Stimulated activated CD4-positive, alpha-beta T cell treated with anti-CD3 and anti-CD28 coated beads, Interleukin-1b, Interleukin-23, amount 100 ng/mL, for 24 hours (primary cell): ENCODE measurements at places on chromosomes 16 and 17.

DNA sequence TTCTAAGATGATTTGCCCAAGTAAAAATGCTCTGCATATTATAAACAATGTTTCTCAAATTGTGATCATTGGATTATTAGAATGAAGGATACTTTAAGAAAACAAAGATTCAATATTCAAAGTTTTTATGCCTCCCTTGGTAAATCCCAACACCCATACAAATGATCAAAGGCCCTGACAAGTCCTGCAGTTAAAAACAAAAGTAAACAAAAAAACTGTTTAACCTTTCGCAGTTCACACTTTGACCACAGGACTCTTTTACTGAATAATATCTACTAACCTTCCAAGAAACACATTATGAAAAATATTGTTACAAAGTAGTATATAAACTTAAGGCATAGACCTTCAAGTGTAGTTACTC is 365.9 kb upstream of the ZFHX3 start:
- no peak for DNase-seq

GRCh38 chr16:55588799-55589198 is 22.3 kb downstream of the CAPNS2 start:
- DNase-seq, result no peak

DNA sequence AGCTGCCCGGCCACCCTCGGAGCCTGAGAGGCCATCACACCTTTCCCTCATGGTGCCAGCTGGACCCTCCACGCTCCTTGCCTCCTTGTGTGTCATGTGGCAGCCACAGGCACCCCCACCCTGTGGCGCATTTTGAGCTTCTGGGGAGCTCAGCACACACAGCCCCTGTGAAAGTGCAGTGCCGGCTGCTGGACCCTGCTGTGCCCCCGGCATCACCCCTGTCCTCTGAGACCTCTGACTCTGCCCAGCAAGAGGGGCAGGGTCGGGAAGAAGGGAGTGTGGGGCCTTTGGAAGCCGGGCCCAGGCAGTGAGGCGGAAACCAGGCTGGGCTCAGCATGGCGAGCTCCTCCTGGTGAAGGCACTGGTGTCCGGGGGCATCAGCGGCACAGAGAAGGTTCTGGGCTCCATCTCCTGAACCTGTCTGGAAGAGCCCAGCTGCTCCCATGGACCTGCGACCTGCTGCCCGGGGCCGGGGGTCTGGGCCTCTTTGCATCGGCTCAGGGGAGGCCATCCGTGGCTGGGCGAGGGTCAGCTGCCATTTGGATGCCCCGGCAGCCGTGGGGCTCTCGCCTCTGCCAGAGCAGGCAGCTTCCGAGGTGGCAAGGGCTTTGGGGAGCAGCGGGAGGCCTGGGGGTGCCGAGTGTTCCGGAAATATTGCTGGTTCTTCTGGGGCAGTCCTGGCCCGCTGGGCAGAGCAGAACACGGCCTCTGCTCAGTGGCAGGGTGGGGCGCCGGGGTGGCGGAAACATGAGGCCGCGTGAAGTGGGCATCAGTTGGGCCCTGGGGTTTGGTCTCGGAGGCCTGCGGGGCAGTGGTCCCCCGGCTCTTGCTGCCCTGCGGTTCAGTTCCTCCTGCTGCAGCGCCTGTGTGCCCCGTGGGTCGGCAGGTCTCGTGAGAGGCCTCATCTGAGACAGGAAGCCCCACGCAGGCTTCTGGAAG is 17.9 kb downstream of the CENPX start:
- no peak for DNase-seq

- no peak for DNase-seq
These were observed 14.9 kb downstream of the BANP start for GRCh38 chr16:87966064-87966645.

DNA sequence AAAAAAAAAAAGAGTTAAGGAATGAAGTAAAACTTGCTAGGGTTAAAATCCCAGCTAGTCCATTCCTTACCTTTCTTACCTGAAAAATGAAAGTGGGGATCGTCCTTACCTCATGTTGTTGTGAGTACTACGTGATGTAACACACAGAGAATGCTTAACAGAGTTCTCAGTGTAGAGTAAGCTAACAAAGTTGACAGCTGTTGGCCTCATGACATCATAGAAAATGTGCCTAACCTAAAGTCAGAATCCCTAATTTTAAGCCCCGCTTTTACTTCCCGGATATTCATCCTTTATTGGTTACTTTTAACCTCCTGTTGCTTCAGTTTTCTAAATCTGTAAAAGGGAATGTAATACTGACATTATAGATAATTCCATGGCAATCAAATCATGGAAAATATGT is 505.8 kb upstream of the HSBP1 start:
- no peak for DNase-seq

- DNase-seq, result peak; percentile 55
These were observed at the start of gene BMERB1 for GRCh38 chr16:15434425-15435215. Gene BMERB1, plus strand, starts transcription at chr16:15434588. Its CDS starts 66 bp downstream, at chr16:15434654.

GRCh38 chr17:58783380-58783779 is 27.7 kb downstream of the PPM1E start:
- no peak for DNase-seq

GRCh38 chr17:40287159-40287493 is 553 bp upstream of the CDC6 start:
- no peak for DNase-seq

DNA sequence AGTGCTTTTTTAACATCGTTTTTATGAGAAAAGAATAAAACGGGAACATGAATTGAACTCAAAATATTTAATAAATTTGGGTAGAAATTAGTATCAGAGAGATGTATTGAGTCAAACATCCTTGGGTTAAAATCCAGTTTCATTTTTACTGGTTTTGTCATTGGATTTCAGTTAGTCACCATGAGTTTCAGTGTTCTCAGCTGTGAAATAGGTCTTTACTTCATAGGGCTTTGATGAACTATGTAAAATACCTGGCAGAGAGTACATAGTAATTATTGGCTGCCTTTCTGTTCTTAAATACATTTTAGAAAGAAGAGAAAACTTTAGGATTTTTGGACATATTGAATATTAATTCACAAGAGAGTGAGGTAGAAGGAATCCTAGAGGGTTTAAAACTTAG is 105.8 kb downstream of the TANC2 start:
- DNase-seq, result no peak

GRCh38 chr16:16122264-16122663 is 101.0 kb downstream of the ABCC6 start:
- no peak for DNase-seq

- DNase-seq, result no peak
These were observed 39.0 kb downstream of the NLRP1 start for GRCh38 chr17:5545051-5545987.

- no peak for DNase-seq
These were observed 44.0 kb downstream of the SPOP start for GRCh38 chr17:49633762-49634484.

GRCh38 chr17:39926588-39927100 is 757 bp downstream of the ORMDL3 start:
- no peak for DNase-seq

DNA sequence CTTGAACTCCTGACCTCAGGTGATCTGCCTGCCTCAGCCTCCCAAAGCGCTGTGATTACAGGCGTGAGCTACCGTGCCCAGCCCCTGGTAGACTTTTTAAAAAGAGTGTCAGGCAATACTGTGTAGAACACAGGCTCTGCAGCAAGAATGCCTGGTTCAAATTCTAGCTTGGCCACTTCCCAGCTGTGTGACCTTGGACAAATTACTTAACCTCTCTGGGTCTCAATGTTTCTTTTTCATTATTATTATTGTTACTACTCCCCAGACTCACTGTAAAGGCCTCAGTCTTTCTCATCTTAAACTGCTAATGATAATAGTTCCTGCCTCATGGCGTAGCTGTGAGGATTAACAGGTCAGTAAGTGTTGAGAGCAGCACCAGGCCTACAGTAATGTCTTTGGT is 114.3 kb downstream of the LITAF start:
- no peak for DNase-seq

DNA sequence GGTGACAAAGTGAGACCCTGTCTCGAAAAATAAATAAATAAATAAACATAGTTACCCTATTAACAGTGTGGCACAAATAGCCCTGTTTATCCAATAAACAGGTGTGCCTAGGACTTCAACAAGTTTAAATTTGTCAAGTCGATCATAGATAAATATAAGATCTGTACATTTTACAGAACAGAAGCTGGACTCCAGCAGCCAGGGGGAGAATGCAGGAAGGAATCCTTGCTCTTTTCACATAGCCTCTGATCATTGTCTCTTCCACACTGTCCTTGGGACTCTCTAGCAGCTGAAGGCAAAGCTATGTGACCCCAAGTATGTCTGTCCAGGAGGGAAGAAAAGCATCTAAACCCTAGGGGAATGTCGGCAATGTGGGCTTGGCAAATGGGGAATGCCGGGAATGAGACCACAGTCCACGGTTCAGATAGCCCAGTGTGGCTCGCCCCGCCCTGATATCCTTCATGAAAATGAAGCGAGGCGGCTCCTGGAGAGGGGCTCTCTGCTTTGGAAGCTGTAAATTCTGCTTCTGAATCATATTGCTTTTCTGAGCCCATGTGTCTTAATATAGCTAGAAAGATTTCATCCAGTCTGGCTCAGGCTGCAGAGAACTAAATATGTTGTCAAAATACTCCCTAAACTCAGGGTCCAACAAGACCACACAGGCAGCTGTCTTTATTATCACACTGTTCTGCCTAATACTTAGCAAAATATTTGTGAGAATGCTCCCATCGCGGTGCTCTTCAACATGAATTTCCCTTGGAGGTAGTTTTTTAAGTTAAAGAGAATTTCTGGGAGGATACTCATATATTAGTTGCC is 24.9 kb upstream of the GRB2 start:
- no peak for DNase-seq

DNA sequence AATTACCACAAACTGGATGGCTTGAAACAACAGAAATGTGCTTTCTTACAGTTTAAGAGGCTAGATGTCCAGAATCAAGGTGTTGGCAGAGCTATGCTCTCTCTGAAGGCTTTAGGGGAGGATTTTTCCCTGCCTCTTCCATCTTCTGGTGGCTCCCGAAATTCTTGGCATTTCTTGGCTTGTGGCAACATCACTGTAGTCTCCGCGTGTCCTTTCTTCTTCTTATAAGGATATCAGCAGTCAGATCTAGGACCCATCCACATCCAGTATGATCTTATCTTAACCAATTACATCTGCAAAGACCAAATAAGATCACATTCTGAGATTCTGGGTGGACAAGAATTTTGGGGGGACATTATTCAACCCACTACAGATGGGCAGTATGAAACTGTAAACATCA is 119.2 kb upstream of the PMFBP1 start:
- no peak for DNase-seq

DNA sequence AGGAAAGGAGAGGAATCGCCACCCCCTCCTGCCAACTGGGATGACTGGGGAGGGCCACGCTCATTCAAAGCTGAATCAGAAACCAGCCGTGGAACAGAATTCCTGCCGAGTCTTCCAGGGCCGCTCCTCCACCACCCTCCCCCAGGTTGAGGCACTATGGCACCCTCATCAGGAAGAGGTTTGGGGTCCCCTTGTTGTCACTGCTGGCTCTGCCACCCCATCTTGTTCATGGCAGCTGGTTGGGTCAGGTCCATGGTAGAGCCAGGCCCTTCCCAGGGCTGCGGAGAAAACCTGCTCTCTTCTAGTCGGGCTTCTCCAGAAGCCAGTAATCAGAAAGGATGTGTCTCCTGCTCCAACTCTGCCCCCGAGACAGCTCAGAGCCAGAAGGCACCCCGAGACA is 41.8 kb downstream of the KCNJ12 start:
- DNase-seq, result no peak

- DNase-seq, result no peak
These were observed 15.1 kb downstream of the FA2H start for GRCh38 chr16:74759564-74759963.

GRCh38 chr16:57773019-57773418 is 29.3 kb downstream of the KIFC3 start:
- no peak for DNase-seq
